ENCODE measurements at places on chromosomes 2 and 18.

DNA sequence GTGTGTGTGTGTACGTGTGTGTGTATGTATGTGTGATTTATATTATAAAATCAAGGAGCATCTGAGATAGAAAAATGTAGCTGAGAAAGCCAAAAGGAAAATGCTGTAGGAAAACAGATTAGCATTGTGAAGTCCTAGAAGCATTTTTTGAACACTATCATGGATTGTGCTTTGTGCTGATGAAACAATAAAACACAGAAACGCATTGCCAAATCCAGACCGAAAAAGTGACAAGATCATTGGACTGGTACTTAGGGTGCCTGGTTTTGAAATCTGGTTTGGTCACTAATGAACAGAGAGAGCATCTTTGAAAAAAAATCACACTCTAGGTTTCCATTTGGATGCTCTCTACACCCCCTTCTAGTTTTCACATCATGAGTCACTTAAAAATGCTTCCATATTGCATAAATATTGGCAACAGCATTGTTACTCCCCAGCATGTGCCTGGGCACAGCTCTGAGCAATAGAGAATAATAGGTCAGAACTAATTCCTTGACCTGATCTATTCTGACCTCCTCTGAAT lies 214.6 kb upstream of the LRRTM1 start:
- no peak for DNase-seq

DNA sequence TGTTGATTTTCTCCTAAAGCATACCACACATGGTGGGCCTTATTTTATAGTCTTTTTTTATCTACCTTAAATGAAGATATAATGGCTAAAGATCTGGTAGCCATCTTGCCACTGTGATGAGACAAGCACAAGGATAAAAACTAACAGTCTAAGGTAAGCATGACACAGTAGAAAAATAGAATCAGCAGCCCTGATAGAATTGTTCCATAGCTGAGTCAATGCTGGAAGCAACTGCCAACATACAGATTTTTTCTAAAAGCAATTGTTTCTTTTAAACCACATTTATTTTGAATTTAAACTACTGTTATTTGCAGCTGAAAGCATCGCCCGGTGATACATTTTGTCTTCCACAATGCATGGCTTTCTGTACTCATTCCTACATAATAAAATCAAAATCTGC lies 1091.5 kb upstream of the CHAC2 start:
- DNase-seq, result no peak

DNA sequence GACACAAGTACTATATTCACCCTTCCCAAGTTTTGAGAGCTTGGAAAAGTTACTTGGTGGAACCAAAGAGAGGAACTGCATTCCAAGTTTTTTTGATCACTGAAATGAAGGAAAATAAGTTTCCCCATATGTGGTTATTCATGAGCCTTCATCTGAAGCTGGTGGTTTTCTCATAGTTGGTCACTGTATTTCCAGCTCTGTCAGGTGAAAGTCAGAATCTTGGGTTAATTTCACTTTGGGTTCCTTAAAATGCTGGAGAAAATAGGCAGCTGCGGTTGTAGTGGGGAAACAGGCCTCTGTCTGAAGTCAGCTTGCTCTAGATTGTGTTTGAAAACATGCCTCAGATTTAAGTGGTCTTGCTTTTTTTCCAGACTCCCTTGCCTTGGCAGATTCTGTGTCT lies 200.5 kb downstream of the HRH4 start:
- DNase-seq, result no peak

- DNase-seq, result no peak
Observed at GRCh38 chr2:30971231-30972025, 164.2 kb upstream of the CAPN13 start.

- DNase-seq, result no peak
Observed at GRCh38 chr2:135664623-135665068, 77.0 kb upstream of the UBXN4 start.

DNA sequence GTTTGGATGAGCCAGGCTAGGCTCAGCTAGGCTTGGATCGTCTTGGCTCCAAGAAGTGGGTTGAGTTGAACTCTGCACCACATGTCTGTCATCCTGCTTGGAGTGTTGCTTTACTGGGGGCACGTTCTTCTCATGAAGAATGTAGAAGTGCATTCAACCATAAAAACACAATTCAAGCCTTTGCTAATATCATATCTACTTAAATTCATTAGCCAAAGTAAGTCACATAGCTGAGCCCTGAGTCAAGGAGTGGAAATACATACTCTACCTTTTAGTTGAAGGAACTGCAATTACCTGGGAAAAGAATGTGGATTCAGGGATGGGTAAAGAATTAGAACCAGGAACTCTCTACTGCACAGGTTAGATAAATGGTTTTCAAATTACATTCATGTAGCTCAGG lies 360.4 kb upstream of the KCNH7 start:
- no peak for DNase-seq

GRCh38 chr18:61572871-61573270 lies 239.6 kb downstream of the CDH20 start:
- DNase-seq, result no peak

DNA sequence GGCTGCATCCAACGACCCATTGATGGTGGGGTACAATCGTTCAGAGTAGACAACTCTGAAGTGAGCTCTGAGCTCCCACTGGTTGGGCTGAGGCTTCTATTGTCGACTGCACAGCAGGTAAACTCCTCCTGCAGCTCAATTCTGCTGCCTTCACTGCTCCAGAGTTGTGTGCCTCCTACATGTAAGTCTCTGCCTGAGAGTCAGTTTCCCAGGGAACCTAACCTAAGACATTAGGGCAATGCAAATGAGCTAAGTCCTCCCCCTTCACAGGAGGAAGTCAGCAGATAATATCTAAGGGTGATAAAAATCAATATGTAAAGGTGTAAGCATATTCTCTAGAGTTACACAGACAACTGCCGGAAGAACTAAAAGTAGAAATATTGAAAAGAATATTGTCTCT lies 22.5 kb upstream of the ACYP2 start:
- DNase-seq, result no peak

- DNase-seq, result no peak
Observed at GRCh38 chr18:79525556-79526467, 130.1 kb downstream of the NFATC1 start.

- no peak for DNase-seq
Observed at GRCh38 chr2:54012538-54013141, 41.8 kb upstream of the PSME4 start.
